ENCODE measurements at places on chromosomes 4 and X. TPM values are rescaled to one million over a fixed set of nuclear protein-coding genes. Genes with fewer than 3 reads are reported as not detected.

Gene SMIM10L2A
- 0.42 TPM for total RNA-seq

Gene SLIT2
- not detected for total RNA-seq

Gene DDIT4L
- not detected for total RNA-seq

Gene PI4K2B
- 16.5 TPM for total RNA-seq

Gene SLC49A3
- 2.6 TPM for total RNA-seq

Gene GAGE12E
- not detected for total RNA-seq

Gene BEX1
- total RNA-seq = 0.64 TPM

Gene ZNF157
- 0.17 TPM for total RNA-seq

Gene PAGE1
- total RNA-seq = not detected

Gene GAGE2A
- not detected for total RNA-seq

Gene MGARP
- 0.49 TPM for total RNA-seq

Gene KDM5C
- 358 TPM for total RNA-seq

Gene MAGEA4
- not detected for total RNA-seq

Gene PCDH18
- total RNA-seq = 0.25 TPM

Gene MSANTD1
- total RNA-seq = 2.0 TPM

Gene NSUN7
- 0.59 TPM for total RNA-seq

Gene LONRF3
- 5.3 TPM for total RNA-seq

Gene BBS12
- total RNA-seq = 1.4 TPM

Gene TRIM60
- not detected for total RNA-seq

Gene DCAF8L2
- total RNA-seq = not detected

Gene ATP2B3
- total RNA-seq = not detected

Gene AFP
- not detected for total RNA-seq

Gene PROM1
- 2.9 TPM for total RNA-seq

Gene NDUFA1
- total RNA-seq = 56.6 TPM

Gene F8A2
- total RNA-seq = not detected

Gene CT45A3
- not detected for total RNA-seq

Gene MTTP
- total RNA-seq = not detected

Gene GPAT3
- total RNA-seq = 2.4 TPM

Gene SUPT20HL1
- not detected for total RNA-seq

Gene PRAF2
- 20.4 TPM for total RNA-seq

Gene TBC1D9
- total RNA-seq = 0.30 TPM

Gene CHST7
- total RNA-seq = 19.5 TPM

Gene JCHAIN
- 0.84 TPM for total RNA-seq
